ENCODE measurements at places on chromosomes 12 and 14.

- no peak for DNase-seq
Measured at GRCh38 chr12:57479376-57480115, at the start of gene ARHGAP9. Gene ARHGAP9 (minus strand): TSS chr12:57479866. CDS start chr12:57479406, 460 bp downstream.

DNA sequence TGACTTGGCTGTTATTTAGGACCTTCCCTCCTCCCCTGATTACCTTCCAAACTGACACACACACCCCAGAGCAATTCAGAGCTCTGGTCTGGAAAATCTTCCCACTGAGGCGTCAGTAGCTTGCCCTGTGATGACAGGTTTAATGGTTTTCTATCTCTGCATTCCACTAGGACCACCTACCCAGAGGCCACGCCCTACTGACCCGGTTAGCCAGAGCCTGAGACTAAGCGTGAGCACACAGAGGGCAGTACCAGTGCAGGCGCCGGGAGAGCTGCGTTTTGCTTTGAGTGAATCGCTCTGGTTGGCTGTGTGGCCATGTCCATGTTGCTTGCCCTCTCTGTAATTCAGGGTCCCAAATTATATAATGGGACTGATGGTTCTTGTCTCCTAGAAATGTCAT, 36.2 kb upstream of the ATP2A2 start:
- DNase-seq = no peak

- DNase-seq = peak; percentile 37
Measured at GRCh38 chr14:24207104-24207551, 1.6 kb downstream of the TSSK4 start.

- no peak for DNase-seq
Measured at GRCh38 chr14:87916103-87916885, 76.7 kb downstream of the GALC start.

- no peak for DNase-seq
Measured at GRCh38 chr12:108495054-108495453, 20.0 kb upstream of the FICD start.

DNA sequence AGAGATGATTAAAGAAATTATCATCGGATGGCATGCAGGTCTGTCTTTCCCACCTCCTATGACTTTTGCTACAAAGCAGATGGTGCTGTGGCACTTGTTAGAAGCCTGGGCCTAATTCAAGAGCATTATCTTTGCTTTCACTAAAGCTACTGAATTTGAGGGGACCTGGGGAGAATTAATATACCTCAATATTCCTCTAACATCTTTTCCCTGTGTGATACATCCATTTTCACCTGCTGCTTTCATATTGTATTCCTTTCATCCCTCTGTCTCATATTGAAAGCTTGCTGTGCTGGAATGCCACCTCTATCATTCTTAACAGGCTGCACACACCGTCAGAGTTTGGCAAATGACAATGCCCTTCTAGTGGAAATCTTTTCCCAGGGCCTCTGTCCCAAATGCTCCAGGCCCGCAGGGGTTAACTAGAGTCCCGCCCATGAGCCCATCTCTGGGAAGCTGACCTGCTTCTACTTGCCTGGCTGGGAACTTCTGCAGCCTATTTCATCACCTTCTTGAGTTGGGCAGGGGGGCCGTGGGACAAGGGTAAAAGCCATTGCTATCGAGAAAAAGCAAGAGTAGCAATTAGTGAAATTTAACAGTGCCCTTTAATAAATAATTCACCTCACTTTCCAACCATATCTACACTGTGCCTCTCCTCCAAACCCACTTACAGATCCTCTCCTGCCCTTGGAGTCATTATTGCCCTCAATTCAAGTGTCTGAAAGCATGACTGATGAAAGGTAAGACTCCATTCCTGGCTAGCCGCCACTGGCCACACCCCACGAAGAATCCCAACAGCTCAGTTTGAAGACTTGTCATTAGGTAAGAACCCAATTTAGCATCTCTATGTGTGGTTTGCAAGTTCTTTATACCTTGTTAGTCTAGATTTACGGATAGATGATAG, 126.7 kb upstream of the BTG1 start:
- no peak for DNase-seq

DNA sequence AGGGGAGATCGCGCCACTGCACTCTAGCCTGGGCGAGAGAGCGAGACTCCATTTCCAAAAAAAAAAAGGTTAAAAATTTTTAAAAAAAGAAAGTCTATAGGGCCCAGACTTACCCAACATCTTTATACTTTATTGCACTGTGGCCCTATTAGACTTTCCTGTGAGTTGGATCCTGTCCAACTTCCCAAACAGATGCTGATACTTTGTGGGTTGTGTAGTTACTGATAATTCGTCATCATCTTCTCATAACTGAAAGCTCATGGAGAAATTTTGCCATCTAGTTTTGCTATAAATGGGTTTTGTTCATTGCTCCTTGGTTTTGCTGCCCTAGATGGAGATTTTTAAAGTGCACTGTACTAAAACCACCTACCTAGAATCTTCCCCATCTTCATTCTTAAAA, 31.1 kb downstream of the APOBEC1 start:
- DNase-seq = no peak

GRCh38 chr14:69346710-69347109, 51.4 kb downstream of the ERH start:
- no peak for DNase-seq

GRCh38 chr12:5923043-5923605, 21.9 kb downstream of the ANO2 start:
- no peak for DNase-seq

DNA sequence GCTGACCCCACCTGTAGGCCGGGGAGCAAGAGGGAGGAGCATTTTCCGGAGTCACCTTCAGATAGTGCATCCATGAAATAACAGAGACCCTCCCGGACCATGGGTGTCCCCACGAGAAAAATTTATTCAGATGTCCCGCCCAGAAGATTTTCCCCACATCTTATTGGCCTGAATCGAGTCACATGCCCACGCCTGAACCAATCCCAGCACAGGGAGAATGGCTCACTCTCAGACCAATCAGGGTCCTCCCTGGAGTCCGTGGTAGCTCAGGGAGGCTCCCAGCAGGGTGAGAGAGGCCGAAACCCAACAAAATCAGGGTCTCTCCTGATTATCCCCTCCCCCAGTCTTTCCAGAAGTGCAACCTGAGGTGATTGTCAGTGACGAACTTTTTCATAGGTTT, 16.4 kb upstream of the NCOR2 start:
- DNase-seq = no peak

GRCh38 chr12:116278667-116279066, 1.2 kb upstream of the MED13L start:
- no peak for DNase-seq

GRCh38 chr12:123532019-123532418, 1.5 kb downstream of the RILPL1 start:
- peak; percentile 47 for DNase-seq

GRCh38 chr14:86799244-86799647, 1193.7 kb downstream of the GALC start:
- DNase-seq = no peak

DNA sequence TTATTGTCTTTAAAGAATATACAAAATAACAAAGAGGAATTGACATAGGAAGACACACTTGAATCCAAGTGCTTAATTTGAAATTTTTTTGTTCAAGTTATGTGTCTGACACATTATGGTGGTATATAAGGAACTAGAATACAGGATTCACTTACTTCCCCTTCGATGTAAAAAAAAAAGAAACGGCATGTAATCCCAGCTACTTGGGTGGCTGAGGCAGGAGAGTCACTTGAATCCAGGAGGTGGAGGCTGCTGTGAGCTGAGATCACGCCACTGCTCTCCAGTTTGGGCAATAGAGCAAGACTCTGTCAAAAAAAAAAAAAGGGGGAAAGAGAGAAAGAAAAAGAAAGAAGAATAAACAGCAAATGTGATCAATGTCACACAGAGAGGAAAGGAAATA, 8.9 kb downstream of the CLEC12A start:
- no peak for DNase-seq

GRCh38 chr12:124940143-124940392, 25.6 kb upstream of the UBC start:
- no peak for DNase-seq

DNA sequence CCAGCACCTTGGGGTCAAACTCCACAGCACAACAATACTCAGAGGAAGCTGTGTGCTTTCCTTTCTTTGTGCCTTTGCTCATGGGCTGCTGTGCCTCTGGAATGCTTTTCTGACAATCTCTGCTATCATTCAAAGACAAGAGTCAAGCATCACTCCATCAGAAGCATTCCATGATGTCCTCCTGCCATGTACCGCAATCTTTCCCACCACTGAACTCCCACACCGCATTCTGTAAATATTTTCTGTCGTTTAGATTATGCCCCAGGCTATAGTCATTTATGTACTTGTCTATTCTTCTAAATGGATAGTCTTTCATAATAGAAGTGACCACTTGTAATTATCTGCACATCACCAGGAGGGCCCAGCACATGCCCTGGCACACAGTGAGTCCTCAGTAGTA, 327.8 kb downstream of the PDZRN4 start:
- no peak for DNase-seq

- DNase-seq = no peak
Measured at GRCh38 chr14:88614218-88614907, 51.5 kb downstream of the ZC3H14 start.

- peak; percentile 91 for DNase-seq
Measured at GRCh38 chr12:27009881-27010301, 4.3 kb downstream of the TM7SF3 start.

GRCh38 chr12:42426746-42427145, 100.8 kb downstream of the PPHLN1 start:
- DNase-seq = no peak

DNA sequence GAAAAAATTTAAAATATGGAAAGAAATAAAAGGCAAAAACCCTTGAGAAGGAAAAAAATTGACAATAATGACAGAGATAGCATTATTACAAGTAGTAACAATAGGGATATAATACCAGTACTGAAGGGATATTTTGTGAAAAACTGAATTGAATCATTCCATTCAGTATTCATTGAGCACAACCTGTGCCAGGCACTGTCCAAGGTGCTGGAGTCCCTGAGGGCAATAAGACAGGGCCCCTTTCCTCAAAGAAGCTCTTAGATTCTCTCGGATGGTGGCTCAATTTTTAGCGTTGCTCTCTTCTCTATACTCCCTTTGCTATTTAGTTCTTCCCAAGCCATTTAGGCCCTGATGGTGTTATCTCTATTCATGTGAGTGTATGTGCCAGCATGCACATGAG, 34.3 kb upstream of the GAS2L3 start:
- peak; percentile 32 for DNase-seq

GRCh38 chr12:26188127-26188526, 7.2 kb upstream of the SSPN start:
- no peak for DNase-seq

DNA sequence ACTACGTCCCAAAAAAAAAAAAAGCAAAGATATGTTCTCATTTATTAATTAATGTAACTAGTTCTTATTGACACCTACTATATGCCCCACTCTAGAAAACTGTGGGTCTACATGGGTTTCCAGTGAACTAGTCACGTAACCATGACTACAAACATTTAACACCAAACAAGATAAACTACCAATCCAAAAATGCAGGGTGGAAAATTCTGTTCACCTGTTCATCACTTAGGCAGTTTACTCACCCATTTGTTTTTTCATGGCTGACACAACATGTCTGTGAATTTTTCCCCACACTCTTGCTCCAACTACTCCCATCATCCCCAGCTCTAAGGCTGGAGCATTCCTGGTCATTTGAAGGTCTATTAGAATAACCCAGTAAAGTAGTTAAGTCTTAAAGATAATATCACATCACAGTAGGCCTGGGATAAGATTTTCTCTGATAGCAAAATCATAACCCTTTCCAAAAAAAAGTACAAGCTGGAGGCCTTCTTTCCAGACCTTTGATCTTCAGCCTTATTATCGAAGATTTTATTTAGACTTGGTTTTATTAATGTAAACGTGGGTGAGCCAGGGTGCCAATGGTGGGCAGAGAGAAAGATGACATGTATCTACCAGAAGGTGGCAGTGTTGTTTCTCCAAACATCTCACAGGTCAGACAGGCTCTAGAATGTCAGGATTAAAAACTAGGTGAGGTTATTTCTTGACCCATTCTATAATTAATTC, 61.6 kb upstream of the DAAM1 start:
- peak; percentile 43 for DNase-seq

DNA sequence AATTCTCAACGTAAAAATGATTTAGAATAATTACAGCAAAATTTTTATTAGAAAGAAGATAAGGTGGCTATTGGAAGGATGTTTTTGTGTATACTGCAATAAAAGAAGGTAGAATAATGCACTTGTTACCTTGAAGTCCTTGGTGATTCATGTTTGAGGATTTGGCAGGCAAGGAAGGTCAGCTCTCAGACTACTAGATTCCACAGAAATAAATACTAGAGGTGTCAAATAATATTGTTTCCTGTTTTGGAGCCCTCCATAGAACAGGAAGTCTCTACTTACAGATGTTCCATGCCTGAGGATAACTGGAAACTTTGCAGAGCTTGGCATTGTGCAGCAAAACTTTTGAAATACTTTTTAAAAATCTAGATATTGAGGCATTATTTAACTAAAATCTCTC, 284.3 kb upstream of the SYT1 start:
- no peak for DNase-seq

GRCh38 chr12:27335364-27336281, 3.0 kb downstream of the BMAL2 start:
- no peak for DNase-seq

DNA sequence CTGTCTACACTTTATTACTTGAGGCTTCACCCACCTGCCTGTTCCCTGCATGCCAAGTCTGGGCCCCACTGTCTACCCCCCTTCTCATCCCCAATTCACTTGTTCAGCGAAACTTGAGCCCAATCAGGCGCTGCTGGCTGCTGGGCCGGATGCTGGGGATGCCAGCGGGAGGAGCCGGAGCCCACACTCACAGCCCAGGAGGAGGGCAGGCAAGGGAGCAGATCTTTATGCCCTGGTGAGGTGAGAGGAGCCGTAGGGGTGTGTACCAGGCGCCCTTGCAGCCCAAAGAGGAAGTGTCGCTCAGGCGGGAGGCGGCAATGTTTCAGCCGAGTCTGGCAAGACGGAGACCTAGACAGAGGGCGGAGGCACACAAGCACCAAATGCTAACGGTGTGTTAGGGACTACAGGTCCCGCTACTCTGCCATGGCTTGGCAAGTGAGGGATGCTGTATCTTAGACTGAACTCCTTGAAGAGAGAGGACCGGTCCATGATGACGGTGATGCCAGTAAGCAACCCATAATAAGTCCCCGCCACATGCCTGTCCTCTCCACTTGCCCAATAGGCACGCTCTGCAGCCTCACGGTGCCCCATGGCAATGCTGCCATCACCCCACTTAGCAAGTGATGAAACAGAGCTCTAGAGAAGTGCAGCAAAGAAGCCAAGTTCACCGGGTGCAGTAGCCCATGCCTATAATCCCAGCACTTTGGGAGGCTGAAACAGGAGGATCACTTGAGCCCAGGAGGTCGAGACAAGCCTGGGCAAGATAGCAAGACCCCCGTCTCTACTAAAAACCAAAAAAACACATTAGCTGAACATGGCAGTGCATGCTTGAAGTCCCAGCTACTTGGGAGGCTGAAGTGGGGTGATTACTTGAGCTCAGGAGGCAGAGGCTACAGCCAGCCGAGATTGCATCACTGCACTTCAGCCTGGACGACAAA, 41.6 kb downstream of the LRRC74A start:
- DNase-seq = no peak

Measured in Jurkat, Clone E6-1 (cell line).